ENCODE measurements at places on chromosomes 6 and 20.

GRCh38 chr6:125597411-125598253 is 151.8 kb upstream of the HEY2 start:
- DNase-seq: no peak

DNA sequence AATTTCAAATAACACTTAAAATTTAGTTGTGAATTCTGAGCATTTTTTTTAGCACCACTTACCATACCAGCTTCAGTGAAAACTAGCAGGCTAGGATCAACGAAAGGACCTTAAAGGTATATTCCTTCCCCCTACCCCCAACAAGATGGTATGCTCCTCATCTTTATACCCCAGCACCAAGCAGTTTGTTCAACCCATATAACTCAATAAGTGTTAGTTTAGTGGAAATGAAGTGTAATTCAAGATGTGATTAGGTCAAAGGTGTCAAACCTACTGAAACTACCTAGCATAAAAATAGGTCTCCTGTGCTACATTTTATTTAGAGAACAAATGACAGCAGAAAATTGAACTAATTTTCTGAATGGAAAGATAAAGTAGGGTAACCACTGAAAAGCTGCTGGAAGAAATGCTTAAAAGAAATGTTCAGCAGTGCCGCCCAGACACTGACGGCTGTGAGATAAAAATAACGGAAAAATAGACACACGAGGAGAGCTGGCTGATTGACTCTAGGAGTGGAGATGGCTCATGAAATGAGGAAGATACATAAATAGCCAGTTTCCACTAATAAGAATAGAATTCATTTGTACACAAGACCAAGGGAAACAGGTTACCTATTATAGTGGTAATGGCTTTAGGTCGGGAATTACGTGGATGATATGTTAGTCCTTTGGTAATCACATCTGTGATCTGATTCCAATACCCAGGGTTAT is 94.8 kb downstream of the IPCEF1 start:
- DNase-seq: no peak

DNA sequence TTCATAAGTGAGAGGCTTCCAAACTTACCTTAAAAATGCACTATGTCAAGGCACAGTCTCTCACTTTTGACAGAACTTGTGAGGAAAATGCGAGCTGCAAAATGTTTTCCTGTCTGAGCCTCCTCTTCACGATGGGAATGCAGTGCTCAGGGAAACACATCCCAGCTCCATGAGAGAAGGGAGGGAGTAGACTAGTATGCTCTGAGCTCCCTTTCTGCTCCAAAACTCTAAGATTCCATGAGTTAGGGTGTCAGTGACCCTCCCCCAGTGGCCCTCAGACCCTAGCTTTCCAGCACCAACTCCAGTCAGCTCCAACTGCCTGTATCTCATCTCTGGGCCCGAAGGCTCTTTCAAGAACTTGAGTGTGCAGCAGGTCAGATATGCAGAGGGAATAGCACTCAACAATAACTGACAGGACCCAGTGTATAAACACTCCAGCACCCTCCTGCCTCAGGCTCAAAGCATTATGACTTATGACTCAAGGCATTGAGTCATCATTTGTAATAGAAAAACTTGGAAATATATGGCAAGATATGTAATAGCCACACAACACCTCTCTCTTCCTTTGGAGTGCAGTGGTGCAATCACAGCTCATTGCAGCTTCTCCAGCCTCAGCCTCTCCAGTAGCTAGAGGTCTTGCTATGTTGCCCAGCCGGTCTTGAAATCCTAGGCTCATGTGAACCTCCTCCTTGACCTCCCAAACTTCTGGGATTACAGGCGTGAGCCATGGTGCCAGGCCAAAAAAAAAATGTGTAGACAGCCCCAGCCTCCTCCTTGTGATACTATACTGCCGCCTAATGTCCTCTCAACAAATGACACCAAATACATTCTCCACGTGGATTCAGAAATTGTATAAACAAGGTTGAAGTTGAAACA is 16.7 kb upstream of the ENTPD6 start:
- DNase-seq: peak; percentile 38

DNA sequence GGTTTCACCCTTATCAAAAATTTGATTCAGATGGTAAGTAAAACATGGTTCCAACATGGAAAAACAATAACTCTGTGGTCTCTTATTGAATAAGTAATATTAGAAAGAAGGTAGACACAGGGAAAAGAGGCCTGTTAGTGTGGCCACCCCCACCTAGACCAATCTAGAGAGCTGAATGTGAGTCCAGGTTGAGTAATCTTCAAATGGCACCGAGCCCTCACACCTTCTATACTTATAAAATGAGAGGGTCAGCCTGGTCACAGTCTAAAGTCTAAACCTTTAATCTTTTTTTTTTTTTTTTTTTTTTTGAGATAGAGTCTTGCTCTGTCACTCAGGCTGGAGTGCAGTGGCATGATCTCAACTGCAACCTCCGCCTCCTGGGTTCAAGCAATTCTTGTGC is 6.9 kb downstream of the FAM184A start:
- no peak for DNase-seq

- DNase-seq: no peak
Observed at GRCh38 chr6:167446971-167447370, 122.1 kb downstream of the TTLL2 start.

DNA sequence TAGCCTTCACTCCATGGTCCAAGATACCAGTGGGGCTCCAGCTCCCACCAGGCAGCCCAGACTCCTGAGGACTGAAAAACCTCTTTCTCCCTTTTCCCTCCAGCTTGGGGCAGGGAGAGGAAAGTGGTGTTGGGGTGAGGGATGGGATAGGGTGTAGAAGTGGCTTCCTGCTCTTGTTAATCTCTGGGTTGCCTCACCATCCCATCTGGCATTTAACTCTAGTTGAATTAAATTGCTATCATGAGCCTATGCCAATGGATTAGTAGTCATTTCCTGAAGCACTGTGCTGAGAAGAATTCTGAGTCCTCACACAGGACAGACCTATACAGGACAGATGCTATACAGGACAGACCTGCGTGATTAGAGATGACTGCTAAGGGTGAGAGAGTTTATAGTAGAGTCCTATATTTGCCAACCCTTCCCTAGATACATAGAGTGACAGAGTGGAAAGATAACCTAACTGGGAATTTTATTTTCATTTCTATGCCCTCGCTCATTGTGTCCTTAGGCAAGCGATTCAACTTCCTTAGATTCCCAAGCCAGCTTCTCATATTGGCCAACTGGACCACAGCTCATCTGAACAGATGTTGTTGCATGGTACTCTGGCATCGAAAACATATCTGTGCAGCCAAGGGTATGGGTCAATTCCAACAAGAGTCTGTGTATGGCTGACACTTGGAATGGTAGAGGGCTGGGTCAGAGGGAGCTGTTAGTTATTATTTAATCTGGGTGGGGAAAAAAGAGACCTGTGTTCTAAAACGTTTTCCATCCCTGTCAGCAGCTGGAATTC is 42.8 kb downstream of the MCHR2 start:
- no peak for DNase-seq

DNA sequence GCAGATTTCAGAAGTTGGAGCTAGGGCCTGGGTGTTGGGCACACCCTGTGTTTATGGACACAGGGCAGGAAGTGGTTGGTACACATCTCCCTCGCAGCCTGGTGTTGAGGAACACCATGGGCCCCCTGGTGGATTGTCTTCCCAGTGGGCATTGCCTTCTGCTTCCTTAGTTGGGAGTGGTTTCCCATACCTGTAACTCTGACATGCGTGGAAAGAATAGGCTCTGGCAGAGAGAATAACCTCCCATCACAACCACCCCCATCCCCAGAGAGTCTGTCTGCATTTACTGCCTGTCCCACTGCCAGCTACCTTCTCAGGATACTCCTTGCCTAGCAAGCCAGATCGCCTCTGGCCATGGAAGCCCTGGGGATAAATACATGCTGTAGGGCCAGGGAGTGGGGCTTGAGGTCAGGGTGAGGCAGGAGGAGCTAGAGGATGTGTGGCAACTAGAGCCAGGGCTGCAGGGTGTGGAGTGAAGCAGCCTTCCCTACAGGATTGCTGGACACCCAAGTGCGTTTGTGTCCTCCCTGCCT is 14.7 kb downstream of the LRRC73 start:
- no peak for DNase-seq

- DNase-seq: no peak
Observed at GRCh38 chr6:118917546-118918328, 17.2 kb downstream of the MCM9 start.

DNA sequence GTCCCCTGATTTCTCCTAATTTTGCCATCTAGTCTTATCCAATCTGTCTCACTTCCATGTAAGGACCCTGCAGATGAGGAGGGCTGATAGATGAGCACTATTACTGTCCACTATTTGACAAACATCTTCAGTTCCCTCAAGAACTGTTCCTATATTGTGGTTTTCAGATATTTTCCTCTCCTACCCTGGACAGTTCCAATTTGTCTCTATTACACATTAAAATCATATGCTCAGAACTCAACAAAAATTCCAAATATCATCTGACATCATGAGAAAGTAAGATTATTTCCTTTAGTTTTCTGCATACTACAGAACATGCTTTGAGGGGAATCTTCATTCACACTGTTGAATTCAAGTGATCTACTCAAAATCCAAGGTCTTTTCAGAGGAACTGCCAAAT is 265.6 kb upstream of the ARID1B start:
- no peak for DNase-seq

DNA sequence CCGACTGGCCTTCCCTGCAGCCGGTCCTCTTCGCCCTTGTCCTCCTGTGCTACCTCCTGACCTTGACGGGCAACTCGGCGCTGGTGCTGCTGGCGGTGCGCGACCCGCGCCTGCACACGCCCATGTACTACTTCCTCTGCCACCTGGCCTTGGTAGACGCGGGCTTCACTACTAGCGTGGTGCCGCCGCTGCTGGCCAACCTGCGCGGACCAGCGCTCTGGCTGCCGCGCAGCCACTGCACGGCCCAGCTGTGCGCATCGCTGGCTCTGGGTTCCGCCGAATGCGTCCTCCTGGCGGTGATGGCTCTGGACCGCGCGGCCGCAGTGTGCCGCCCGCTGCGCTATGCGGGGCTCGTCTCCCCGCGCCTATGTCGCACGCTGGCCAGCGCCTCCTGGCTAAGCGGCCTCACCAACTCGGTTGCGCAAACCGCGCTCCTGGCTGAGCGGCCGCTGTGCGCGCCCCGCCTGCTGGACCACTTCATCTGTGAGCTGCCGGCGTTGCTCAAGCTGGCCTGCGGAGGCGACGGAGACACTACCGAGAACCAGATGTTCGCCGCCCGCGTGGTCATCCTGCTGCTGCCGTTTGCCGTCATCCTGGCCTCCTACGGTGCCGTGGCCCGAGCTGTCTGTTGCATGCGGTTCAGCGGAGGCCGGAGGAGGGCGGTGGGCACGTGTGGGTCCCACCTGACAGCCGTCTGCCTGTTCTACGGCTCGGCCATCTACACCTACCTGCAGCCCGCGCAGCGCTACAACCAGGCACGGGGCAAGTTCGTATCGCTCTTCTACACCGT is 6.1 kb downstream of the UBD start:
- peak; percentile 30 for DNase-seq

DNA sequence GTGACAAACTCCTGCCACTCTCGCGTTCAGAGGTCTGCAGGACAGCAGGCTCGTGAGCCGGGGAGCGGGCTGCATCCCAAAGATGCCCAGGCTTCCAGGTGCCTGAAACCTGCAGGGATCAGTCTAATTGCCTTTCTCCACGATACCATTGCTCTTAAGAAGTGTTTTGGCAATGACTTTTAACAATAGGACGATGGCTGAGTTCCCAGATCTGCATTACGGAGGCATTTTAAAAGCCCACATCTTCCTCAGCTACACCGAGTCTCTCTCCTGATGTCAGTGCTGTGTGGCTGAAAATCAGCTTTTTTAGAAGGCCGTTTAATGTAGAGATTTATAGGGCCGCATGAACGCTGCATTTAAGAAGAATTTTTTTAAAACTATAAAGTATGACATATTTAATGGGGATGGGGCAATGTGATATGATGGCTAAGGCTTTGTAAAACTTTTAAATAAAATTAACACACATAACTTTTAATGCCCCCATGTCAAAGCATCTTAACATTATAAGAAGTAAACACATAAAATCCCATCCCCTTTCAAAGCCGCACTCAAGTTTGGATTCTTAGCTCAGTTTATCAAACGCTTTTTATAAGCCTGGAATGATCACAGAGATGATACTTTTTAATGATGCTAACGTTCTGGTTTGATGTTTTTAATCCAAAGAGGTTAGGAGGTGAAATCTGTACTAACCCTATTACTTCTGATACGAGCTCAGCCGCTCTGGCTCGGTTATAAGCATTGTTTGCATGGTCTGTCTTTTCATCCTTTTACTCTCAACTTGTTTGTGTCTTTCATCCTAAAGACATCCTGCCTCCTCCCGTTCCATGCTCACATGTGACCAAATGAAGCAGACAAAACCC is 386.0 kb downstream of the SMOC2 start:
- DNase-seq: no peak

- no peak for DNase-seq
Observed at GRCh38 chr20:53734006-53734688, 140.5 kb upstream of the ZNF217 start.

DNA sequence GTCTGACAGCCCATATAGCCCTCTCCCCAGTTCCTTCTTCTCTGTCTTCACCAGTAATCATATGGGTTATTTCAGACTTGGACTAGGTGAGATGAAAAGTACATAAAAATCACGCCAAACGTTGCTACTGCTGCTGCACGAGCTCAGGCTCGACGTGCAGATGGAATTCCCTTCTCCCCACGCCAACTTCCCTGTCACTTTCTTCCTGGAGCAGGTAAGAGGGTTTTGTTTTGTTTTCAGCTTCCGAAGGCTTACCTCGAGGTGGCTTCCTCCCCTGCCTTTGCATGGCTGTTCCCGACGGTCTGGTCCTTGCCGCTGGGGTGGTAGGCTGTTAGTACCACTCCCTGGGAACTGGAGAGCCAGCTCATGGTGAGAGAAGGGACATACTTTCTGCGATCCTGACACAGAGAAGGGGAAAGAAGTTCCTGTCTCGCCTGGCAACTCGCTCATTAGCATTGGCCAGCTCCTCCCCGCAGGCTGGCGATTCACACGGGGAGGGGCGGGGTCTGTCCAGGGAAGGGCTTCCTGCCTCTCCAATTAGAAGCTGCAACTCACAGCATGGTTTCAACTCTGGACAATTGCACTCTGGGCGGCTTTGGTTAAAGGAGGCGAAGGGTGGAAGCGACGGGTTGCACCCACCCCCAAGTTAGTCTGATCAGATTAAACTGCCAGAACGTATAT is at the start of gene ARHGAP18:
Gene ARHGAP18, minus strand, starts transcription at position 409 of the 681 bp plus-strand sequence. Its CDS starts 41 bp downstream, at position 368.
- DNase-seq: peak; percentile 81

DNA sequence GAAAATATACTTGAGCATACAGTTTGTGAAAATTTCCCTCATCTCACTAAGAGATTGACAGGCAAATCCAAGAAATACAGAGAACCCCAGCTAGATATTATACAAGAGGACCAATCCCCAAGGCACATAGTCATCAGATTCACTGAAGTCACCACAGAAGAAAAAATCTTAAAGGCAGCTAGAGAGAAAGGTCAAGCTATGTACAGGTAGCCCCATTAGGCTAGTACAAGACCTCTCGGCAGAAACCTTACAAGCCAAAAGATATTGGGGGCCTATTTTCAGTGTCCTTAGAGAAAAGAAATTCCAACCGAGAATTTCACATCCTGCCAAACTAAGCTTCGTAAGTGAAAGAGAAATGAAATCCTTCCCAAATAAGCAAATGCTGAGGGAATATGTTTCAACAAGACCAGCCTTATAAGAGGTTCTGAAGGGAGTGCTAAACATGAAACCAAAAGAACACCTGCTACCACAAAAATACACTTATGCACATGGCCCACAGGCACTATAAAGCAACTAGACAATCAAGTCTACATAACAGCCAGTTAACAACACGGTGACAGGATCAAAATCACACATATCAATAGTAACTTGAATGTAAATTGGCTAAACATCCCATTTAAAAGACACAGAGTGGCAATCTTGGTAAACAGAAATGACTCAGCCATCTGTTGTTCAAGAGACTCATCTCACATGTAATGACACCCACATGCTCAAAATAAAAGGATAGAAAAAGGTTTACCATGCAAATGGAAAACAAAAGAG is 96.3 kb downstream of the FHL5 start:
- no peak for DNase-seq

GRCh38 chr6:36633915-36634314 is 39.8 kb downstream of the SRSF3 start:
- DNase-seq: no peak
